Fibroblast of skin of left quadriceps (primary cell): ENCODE measurements at places on chromosomes 11 and 22.

DNA sequence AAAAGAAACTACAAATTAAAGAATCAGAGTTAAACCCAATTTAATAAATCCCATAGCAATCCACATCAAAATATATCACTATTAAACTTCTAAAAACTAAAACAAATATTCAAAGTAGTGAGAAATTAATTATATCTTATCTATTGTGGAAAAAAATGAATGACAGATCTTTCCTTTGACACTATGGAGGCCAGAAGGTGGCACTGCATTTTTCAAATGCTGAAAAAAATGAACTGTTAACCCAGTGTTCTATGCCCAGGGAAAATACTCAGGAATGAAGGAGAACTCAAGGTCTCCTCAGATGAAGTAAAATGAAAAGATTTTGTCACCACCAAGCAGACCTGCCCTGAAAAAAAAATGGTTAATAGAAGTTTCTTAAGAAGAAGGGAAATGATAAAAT, 27.7 kb downstream of the TYR start:
- DNase-seq, result no peak

GRCh38 chr11:73395297-73396208, 19.4 kb downstream of the RELT start:
- DNase-seq, result no peak

DNA sequence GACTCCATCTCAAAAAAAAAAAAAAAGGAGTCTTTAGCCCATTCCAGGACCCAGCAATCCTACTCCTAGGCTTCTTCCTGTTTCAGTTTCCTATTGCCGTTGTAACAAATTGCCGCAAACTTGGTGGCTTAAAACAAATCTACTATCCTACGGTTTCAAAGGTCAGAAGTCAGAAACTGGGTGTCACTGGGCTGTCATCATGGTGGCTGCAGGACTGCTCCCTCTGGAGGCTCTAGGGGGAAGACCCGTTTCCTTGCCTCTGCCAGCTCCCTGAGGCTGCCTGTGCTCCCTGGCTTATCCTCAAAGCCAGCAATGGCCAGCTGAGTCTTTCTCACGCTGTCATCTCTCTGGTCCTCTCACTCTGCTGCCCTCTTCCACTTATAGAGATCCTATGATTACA, 8.7 kb upstream of the DAGLA start:
- no peak for DNase-seq

DNA sequence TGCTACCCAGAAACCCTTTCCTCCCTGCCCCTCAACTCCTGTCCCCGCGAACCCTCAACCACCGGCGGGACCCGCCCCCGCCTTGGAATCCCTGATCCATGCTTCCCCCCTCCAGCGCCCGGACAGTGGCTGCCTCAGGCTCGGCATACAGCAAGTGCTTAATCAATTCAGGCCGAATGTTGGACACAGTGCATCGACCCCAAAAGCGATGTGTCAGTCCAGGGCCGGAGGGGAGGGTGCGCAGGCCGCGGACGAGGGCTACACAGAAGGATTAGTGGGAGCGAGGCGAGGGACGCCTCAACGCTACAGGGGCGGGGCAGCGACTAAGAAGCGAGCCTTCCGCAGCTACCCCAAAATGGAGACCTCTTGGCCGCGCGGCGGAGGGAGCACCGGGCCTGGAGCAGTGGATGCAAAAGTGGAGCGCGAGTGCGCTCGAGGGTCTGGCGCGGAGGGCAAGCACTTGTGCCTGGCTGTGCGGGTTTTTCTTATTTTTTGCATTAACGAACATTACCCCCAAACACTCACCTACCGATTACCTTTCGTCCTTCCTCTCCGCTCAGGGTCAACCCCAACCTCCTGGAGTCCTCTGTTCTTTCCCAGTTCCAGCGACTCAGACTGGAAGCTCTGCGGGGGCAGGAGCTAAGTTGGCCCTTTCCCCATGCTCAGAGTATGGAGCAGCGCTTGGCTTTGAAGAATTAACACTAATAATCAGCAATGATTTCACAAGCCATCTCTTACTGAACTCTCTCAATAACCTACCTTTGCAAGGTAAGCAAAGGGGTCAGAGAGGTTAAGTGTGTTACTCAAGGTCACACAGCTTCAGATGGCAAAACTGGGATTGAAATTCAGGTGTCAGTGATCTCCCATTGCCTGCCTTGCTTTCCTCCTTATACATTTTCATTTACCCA, 30.0 kb upstream of the WNT11 start:
- peak; percentile 35 for DNase-seq

DNA sequence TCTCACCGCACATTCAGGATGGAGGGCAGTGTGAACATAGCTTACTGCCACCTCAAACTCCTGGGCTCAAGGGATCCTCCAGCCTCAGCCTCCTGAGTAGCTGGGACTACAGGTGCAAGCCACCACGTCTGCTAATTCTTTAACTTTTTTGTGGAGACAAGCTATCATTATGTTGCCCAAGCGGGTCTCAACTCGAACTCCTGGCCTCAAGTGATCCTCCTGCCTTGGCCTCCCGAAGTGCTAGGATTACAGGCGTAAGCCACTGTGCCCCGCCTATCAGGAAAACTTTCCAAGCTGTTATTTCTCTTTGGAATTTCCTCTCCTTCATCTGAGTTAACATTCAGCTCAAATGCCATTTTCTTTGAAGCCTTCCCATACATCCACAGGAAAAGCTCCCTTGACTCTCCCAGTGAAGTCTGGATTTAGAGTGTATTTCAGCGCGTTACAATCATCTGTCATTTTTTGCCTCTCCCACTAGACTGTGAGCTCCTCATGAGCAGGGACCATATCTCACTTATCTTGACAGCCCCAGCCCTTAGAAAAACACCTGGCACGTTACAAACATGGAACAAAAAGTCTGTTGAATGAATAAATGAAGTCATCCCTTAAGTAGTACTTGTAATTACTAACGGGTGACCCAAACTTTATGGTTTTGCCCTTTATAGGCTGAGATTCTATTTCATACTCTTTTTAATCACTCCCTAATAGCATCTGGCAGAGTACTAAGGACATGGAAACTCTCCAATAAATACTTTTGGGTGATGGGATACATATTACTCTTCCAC, 2.2 kb downstream of the MRTFA start:
- no peak for DNase-seq

DNA sequence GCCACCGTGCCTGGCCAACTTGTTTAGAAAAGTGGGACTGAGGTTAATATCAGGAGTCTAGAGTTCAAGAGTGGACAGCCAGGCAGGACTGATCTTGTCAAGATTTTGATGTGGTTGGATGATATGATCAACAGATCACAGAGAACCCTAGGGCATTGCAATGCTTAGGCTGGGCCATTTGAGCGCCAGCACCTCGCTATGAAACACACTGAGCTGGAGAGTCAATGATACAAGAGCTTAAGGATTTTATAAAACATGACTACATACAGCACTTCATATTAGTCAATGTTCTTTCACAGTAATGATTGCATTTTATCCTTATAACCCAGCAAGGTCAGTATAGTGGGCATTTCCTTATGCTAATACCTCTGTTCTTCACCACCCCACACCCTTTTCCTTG, 15.4 kb upstream of the PEX26 start:
- DNase-seq, result no peak

- DNase-seq, result peak; percentile 51
Measured at GRCh38 chr11:62694455-62695167, 5.3 kb upstream of the LRRN4CL start.

DNA sequence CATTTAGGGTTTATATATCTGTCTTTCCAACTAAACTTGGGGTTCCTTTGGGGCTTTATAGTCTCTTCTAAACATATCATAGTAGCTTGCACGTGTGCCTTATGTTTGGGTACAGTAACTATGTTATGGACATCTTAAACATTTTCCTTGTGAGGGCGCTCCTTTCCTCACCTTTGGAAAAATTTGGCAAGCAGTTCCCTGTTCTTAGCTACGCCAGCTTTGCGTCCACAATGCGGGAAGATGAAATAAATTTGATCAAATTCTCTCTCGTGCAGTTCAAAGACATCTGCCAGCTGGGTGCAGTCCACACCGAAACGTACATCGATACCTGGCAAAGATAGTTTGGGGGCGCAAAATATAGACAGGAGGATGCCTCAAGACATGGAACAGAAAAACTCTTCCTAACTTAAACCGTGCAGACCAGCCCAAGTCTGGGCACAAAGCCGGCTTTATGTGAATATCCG, 548 bp downstream of the FDXACB1 start:
- DNase-seq, result peak; percentile 14

- no peak for DNase-seq
Measured at GRCh38 chr11:44770401-44770800, 43.6 kb downstream of the TSPAN18 start.

DNA sequence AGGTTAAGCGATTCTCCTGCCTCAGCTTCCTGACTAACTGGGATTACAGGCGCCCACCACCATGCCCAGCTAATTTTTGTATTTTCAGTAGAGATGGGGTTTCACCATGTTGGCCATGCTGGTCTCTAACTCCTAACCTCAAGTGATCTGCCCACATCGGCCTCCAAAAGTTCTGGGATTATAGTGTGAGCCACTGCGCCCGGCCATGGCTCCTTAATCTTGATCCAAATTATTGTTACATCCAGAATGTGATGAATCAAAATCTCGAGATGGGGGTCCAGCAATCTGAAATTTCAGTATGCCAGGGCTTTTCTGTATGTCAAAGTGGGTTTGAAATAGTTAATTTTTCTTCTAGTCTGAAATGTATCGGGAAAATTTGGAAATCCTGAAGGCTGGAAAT, 3.7 kb downstream of the RPL27A start:
- no peak for DNase-seq

GRCh38 chr22:45638197-45638596, 33.4 kb upstream of the ATXN10 start:
- DNase-seq, result no peak

DNA sequence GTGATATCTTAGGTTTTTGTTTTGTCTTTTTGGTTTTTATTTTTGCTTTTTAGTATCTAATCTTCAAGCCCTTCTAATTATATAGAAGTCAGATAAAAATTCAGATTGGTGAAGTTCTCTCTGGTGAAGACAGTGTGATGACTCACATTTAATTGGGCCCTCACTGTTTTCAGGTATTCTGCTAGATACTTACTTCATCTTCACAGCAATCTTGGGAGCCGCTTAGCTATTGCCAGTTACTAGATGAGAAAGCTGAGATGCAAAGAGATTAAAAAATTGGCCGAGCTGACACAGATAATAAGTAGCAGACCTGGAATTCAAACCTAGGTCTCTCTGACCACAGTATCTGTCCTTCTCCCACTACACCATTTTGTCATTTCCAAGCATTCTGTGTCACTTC, 75.0 kb downstream of the PPP2R1B start:
- DNase-seq, result no peak

DNA sequence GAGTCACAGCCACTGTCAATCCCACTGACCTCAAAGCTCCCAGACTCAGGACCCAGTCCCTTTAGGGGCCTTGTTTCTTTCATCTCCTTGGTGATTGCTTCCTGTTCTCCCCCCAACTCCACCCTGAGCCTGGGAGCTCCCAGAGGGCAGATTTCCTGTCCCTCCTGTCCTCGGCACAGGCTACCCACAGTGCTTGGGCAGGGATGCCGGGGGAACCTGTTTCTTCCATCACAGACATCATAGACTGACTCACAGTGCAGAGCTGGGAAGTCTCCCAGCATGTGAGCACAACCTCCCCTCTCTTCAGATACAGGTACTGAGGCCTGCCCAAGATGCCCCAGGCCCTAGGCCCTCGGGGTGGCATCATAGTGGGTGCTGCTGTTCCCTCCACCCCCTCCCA, 16.6 kb downstream of the TRIM29 start:
- DNase-seq, result no peak

DNA sequence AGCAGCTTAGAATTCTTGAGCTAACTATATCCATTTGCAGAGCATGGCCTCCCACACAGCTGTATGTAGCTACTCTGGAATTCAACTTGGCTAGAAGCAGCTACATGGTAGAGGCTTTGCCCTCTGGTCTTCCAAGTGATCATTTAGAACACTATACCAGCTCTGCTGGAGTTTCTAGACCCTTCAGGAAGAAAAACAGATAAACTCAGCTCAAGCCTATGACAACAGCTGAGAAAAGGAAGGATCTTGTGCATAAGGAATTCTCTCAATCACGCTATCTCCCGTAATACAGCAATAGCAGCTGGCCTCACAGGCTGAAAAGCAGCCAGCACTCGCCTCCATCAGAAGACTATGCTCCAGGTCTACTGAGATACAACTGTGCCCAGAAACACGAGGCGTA, 50.6 kb upstream of the APOA1 start:
- no peak for DNase-seq

GRCh38 chr11:2265854-2266585, 4.4 kb downstream of the ASCL2 start:
- no peak for DNase-seq

- no peak for DNase-seq
Measured at GRCh38 chr11:22681281-22681812, 14.9 kb downstream of the GAS2 start.

GRCh38 chr11:2945031-2945756, 16.0 kb upstream of the PHLDA2 start:
- peak; percentile 53 for DNase-seq

DNA sequence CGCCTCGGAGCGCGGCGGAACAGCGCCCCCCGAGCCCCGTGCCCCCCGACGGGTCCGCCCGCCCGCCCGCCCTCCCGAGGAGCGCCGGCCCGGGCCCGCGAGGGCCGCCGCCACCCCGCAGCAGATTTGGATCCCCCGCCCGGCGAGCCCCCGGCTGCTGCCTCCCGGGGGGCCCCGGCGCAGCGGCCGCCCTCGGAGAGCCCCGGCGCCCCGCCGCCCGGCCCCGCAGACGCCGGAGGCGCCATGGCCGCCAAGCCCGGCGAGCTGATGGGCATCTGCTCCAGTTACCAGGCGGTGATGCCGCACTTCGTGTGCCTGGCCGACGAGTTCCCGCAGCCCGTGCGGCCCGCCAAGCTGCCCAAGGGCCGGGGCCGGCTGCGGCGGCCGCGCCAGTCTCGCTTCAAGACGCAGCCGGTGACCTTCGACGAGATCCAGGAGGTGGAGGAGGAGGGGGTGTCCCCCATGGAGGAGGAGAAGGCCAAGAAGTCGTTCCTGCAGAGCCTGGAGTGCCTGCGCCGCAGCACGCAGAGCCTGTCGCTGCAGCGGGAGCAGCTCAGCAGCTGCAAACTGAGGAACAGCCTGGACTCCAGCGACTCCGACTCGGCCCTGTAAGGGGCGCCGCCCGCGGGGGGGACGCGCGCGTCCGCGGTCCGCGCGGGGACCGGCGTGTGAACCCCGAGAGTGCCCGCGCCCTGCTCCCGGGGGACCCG, 380 bp downstream of the C11orf96 start:
- no peak for DNase-seq

- peak; percentile 87 for DNase-seq
Measured at GRCh38 chr11:86041975-86042378, 26.9 kb downstream of the PICALM start.

DNA sequence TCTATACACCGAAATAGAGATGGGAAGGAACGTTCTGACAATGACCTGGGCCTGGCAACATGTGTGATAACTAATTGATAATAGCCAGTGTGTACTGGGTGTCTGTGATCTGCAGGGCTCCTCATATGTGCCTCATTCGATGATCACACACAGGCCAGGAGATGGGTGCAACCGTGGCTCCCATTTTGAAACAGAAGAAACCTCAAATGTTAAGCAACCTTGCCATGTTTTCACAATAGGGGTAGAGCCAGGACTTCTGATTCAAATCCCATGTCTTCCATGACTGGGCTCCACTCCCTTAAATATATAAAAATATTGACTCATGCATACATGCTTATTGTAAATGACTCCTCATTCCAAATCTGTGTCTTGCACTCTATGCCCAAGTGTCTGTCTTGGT, 11.1 kb downstream of the APOL3 start:
- DNase-seq, result no peak

- no peak for DNase-seq
Measured at GRCh38 chr11:107706531-107706930, 5.3 kb downstream of the SLN start.
